ENCODE measurements at places on chromosomes 12 and 14.
A peak's percentile ranks its signal among the peaks of the same experiment; 100 is the strongest.

- DNase-seq: no peak
These were observed 67.2 kb downstream of the HECTD4 start for GRCh38 chr12:112314981-112315380.

DNA sequence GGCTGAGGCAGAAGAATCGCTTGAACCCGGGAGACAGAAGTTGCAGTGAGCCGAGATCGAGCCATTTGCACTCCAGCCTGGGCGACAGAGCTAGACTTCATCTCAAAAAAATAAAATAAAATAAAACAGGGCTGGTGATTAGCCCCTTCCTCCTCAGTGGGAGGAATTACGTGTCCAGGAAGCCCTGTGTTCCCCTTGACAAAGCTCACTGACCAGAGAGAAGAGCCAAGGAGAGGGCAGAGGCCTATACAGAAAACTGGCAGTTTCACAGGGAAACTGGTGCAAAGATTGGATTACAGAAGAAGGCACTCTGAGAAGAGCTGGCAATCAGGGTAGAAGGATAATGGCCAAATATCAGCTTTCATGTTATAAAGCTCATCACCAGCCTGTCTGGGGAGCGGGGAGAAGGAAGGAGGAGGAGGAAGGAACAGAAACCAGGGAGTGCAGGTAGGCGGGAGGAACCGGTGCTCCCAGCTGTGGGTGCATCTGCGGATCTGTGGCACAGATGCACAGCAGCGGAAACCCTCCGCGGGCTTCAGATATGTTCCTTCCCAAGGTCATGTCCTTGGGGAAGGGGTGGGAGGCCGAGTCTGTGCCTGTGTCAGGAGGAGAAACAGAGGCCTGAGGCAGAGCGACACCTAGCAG, 6.7 kb downstream of the RAB15 start:
- peak; percentile 22 for DNase-seq

- peak; percentile 51 for DNase-seq
These were observed 15.0 kb downstream of the POMT2 start for GRCh38 chr14:77305696-77306095.

DNA sequence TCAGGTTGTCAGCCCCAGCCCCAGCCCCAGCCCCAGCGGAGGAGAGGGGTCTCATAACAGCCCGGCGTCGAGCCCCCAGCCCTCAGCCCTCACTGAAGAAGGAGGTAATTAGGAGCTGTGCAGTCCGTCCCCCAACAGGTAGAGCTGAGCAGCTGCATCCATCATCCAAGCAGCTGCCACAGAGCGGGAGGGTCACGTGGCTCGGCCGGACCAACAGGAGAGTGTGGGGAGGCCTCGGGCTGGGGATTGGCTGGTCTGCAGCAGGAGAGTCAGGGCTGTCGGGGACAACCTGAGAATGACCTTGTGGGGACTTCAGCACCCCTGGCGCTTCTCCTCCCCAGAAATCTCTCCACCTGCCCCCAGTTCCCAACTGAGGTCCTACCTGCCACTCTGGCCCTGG, 29.6 kb downstream of the SMUG1 start:
- no peak for DNase-seq

DNA sequence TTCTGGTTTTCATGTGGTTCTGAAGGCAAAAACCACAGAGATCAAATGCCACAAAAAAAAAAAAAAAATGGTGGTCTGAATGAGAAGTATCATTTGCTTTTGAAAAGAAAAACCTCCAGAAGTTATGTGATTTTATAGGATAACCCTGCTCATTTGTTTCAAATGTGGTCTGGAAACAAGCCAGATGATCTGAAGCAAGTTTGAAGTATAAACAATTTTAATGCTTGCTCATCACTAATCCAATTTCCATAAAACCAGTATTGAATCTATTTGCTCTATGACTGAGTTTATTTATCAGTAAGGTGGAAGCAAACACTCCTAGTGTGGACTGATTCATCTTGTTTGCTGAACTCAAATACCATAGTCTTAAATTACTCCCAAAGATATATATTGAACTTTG, 407.3 kb upstream of the FLRT2 start:
- no peak for DNase-seq

GRCh38 chr14:95069018-95069417, 88.3 kb downstream of the DICER1 start:
- DNase-seq: no peak

GRCh38 chr12:75196865-75197264, 12.8 kb downstream of the KCNC2 start:
- DNase-seq: no peak

DNA sequence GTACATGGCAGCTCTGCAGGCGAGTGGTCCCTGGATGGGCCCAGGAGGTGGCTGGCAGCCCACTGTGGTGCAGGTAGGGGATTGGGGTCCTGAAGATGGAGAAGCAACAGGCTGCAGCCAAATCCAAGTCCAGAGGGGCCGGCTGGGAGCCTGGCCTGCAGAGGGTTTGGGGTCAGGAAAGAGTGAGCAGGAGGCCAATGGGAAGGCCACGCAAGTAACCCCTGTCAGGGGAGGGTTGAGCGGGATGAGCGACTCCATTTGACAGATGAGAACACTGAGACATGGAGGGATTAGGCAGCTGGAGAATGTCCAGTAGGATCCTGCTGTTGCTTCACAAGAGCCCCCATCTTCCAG, 136.0 kb downstream of the BCL11B start:
- no peak for DNase-seq

DNA sequence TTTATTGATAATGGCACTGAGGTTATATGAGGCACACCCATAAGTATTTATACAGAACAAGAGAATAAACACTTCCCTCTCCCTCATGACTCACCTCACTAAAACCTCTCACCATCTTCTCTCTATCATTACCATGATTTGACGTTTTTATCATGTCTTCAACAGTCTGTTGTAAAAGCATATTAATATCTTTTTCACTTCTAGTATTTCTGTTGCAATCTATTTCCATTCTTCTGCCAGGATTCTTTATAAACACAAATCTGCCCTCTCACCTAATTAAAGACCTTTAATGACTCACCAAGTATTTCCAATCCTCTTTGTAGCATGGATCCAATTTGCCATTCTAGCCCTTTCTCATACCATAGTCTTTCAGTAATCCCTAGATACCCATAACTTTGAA, 527.7 kb downstream of the SLC16A7 start:
- DNase-seq: no peak

- DNase-seq: no peak
These were observed 6.7 kb downstream of the HDAC7 start for GRCh38 chr12:47812797-47813510.

GRCh38 chr12:5177096-5177495, 133.4 kb downstream of the KCNA5 start:
- no peak for DNase-seq

DNA sequence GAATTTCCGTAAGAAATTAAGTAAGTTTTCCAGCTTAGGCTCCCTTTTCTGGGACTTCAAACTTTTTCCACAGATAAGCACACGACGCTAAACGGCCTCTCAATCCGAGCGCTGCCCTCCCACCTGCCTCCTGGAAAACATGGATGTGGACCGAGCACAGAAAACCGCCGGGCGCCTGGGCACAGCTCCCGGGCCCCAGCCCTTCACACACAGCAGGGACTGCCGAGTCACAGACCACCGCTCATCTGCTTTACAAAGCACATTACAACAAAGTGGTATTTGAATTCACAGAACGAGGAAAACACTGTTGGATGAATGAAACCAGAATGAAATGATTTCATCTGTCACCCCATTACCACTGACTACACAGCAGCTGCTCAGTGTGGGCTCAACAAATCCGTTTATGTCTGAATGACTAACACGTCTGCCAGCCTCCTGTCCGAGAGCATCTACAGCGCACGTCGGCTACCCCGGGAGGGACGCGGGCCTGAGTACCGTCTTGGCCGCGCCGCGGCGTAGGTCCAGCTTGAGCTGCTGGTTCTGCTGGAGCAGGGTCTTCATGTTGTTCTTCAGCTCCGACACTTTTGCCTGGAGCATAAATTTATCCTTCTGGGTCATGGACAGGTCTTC, 13.1 kb upstream of the ANKLE2 start:
- DNase-seq: no peak

- no peak for DNase-seq
These were observed 115.0 kb upstream of the RPH3A start for GRCh38 chr12:112676507-112676906.

- no peak for DNase-seq
These were observed 362.6 kb downstream of the DAD1 start for GRCh38 chr14:22226381-22226780.

DNA sequence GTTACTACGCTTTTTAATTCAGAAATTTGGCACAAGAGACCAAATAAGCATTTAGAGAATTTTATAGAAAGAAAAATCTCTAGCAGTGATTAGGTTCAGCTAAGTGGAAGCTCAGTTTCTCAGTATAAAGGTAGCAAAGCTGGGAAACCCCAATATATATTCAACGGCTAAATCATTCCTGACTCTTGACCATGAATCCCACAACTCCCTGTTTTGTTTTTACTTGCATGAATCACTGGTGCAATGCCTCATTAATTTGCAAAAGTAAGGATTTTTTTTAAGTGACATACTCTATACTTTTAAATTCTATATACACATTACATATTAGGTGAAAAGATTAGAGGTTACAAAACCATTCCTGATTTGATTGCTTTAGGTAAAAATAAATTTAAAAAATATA, 74.3 kb upstream of the PLEKHG7 start:
- no peak for DNase-seq

DNA sequence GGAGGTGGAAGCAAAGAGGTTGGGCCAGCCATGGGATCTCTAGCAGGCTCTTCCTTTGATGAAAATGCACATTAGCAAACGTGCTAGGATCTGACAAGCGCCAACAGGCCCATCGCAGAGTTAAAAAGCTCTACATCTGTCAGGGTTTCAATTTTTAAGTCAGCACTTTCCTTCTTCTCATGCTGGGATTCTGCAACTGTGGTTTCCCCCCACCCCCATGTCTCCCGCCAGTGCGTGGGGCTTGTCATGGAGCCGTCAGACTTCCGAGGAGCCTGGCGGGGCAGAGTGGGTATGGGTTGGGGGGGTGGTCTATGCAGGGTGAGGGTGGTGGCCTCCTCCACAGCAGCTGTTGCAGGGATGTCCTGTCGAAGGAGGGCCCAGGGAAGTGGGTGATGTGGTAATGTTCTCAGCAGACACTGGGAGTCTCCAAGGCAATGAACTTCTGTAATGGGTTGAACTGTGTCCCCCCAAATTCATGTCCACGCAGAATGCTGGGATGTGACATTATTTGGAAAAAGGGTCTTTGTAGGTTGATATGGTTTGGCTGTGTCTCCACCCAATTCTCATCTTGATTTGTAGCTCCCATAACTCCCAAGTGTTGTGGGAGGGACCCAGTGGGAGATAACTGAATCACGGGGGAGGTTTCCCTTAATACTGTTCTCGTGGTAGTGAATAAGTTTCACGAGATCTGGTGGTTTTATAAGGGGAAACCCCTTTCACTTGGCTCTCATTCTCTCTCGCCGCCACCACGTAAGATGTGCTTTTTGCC, 115.2 kb upstream of the MAP1LC3B2 start:
- DNase-seq: no peak

DNA sequence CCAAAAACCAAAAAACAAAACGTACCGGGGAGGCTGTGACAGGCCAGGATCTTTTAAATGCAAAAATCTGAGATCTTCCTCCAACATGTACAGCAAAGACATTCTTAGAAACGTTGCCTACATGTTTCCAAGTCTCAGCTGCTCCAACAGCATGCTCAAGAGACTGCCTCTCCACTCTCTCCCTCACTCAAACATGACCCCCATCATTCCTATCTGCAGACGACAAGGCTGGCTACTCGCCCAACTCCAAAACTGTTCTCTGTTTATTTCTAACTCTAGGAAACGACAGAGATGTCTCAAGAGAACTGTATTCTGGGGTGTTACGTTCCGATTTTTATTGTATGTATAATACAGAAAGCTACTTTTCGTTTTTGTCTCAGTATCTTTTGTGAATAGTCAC, 57.5 kb upstream of the TMCC3 start:
- DNase-seq: no peak

DNA sequence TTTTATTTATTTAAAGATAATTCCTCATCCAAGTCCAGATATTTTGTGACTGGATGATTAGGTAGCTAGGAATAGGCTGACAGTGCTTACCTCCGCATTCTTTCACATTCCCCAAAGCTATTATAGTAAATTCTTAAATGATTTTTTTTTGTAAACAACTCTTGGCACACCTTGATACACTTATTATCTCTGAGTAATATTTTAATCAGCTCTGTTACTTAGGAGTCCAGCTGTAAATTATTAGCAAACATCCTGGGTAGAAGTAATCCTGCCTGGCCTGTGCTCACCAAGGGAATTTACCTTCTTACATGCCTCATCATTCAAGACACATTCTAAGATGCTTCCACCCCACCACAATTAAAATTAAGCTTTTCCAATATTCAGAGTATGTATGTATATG, 186.1 kb downstream of the SLC2A13 start:
- DNase-seq: no peak

- no peak for DNase-seq
These were observed 5.9 kb downstream of the GSG1 start for GRCh38 chr12:13097491-13098011.

DNA sequence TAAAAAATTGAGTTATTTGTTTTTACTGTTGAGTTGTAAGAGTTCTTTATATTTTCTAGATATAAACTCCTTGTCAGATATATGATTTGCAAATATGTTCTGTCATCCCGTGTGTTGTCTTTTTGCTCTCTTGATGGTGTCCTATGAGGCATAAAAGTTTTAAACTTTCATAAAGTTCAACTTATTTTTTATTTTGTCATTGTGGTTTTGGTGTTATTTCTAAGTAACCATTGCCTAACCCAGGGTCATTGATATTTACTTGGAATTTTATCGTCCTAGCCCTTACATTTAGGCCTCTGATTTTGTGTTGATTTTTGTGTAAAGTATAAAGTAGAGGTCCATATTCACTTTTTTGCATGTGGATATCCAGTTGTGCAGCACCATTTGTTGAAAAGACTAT, 63.1 kb downstream of the SRGAP1 start:
- no peak for DNase-seq

DNA sequence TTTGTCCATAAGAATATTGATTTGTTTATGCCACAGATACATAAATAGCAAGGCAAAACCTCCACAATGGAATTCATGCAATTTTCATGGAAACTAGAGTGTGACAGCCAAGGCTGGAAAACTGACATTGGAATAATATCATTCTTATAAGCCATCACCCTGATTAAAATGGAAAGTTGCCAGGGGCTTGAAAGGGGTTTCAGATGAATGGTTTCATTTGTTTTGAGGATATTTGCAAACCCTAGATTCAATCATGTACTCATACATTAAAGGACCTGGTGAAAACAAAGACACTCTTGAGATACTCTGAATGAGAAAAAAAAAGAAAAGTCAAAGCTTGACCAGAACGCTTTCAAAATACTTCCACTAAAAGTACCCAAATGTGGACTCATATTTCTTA, 205.7 kb downstream of the DIO2 start:
- DNase-seq: no peak

DNA sequence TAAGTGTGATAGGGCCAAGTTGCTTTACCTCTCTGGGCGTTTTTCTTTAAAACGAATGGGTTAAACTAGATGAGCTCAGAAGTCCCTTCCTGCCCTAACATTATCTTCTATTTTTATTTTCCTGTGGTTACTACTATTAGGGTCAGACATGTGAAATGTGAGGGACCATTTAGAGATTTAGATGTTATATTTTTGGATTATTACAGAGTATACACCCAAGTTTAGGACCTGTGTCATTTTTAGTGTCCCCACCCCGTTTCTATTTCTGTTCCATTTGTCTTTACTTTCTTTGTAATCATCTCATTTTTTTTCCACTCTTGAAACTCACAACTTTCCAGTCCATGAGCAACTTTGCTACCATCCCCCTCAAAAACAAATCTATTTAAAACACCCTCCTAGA, 56.3 kb downstream of the SLC4A8 start:
- DNase-seq: no peak

- no peak for DNase-seq
These were observed 187.5 kb downstream of the PCNX1 start for GRCh38 chr14:71094722-71095121.

All from nucleus accumbens (tissue), 56 donors.